Activated T-helper 2 cell treated with anti-CD3 and anti-CD28 coated beads, Interferon-gamma antibody, Interleukin-2, Interleukin-4, amounts not matched to agents 10 μg/mL and 5 μg/mL and 100 μg/mL, durations not matched to agents 14 hours and 24 hours and 36 hours (primary cell): ENCODE measurements at places on chromosomes 11 and 22. TPM values are rescaled to one million over a fixed set of nuclear protein-coding genes. Genes with fewer than 3 reads are reported as not detected.

Gene SCO2
- total RNA-seq: 3.8 and 8.7 TPM in 2 replicates

Gene TENM4
- total RNA-seq: not detected in 2 replicates

Gene IGLL1
- 0.21 TPM in 1 of 2 replicates, not detected in the other for total RNA-seq

Gene PATZ1
- 30.6 and 31.0 TPM in 2 replicates for total RNA-seq

Gene UBQLNL
- 0.09 TPM in 1 of 2 replicates, not detected in the other for total RNA-seq
